ENCODE measurements at places on chromosomes 11 and 22.

GRCh38 chr22:49100773-49101172 lies 726.9 kb downstream of the BRD1 start:
- no peak for DNase-seq

GRCh38 chr11:60631944-60632343 lies 67.5 kb upstream of the MS4A8 start:
- no peak for DNase-seq

DNA sequence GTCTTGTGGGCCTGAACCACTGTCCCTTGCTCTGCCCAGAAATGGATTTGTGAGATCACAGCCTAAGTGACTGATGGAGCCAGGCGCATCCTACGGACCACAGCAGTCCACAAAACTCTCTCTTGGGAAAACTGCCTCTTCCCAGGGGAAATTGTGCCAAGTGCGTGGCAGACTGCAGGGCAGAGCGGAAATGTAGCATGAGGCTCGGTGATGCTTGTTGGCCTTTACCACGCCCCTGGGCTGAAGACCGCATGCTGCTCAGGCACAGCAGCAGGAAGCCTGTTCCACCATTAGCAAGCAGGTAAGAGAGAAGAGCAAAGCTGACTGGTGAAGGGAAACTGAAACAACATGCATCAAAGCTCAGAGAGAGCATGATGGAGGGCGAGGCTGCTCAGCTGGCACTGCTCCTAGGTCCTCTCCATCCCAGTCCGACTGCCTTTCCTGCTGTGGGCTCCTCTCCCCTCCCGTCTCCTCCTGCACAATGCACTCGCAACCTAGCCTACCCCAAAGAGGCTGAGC lies 26.5 kb upstream of the SCARF2 start:
- no peak for DNase-seq

GRCh38 chr11:107706531-107706930 lies 5.3 kb downstream of the SLN start:
- DNase-seq: no peak

GRCh38 chr22:36009085-36009484 lies 19.5 kb downstream of the RBFOX2 start:
- peak; percentile 41 for DNase-seq

- DNase-seq: no peak
These were observed 18.1 kb downstream of the DRD4 start for GRCh38 chr11:655036-655726.

DNA sequence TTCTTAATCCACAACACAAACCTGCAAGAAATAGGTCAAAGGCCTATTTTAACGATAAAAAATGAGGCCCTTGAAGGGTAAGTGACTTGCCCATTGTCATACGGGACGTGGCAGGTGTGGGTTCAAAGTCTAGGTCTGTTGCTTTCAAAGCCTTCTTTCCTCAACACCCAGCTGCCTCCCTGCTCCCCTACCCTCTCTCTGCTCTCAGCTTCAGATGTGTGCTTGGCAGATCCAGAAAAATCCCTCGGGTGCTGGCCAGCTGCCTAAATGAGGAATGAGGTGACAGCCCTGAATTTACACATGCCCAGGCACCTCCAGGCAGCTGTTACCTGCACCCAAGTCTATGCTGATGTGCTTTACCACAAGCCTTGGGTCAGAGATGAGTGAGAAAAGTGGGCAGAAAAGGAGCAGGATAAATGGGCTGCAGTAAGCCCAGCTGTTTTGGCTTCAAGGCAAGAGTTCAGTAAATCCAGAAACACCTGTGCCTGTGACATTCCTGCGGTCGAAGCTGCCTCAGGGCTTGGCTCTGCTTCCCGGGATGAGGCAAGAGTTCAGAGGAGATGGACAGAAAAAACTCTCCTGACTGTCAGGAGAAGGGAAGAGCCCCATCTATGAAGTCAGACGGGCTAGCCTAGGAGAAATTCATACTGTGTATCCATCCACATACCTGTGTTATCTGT lies 49.9 kb upstream of the LDLRAD3 start:
- no peak for DNase-seq

DNA sequence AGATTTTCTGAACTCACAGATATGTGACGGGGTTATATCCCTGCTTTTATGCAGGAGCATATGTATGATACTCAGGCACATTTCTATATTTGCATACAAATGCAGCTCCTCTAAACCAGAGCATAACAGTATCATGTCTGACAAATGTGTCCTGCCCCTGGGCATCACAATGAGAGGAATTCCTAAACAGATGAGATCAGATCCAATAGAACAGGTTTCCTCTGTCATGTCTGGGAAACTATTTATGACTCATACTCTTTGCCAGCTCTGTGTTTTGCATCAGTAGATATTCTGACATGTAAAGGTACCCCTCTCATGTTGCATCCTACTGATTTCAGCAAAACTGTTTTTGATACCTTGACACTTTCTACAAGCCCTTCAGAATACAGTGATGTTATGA lies 29.4 kb downstream of the SYT9 start:
- no peak for DNase-seq

- DNase-seq: no peak
These were observed 15.8 kb downstream of the CCND1 start for GRCh38 chr11:69656536-69657455.

- DNase-seq: no peak
These were observed 92.4 kb downstream of the KCNC1 start for GRCh38 chr11:17827006-17827405.

- no peak for DNase-seq
These were observed 27.8 kb upstream of the CCDC134 start for GRCh38 chr22:41772645-41773044.

- no peak for DNase-seq
These were observed 9.5 kb upstream of the TBC1D22A start for GRCh38 chr22:46752988-46753310.

DNA sequence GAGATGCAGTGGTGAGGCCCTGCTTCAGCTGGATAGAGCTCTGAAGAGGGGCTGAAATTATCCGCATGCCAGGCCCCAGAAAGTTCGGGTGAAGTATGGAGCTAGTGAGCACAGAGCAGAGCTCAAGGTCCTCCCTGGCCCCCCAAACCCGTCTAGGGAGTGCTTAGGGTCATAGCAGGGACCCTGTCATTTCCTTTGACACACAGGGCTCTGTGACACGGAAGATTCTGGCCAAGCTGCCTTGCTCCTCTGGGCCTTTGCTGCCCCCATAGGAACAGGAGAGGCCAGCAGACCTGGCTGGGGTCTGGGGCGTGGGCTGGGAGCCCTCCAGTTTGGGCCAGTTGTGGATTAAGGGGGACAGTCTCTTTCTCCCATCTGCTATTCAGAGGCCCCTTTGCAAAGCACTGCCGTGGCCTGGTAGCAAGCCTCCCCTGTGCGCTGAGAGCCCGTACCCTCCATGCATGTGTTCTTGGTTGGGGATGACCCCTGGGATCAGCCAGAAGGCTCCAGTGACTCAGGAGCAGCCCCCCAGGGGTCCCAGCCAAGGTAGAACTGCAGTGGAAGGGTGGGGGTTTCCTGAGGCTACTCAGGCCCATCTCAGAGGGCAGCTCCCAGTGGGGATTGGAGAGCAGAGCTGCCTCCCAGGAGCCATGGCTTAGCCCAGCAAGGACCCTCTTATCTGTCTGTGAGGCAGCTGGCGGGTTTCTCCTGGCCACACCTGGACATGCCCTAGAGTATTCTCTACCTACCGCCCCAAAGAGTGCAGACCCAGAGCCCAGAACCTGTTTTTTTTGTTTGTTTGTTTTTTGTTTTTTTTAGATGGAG lies 42.3 kb downstream of the RNF141 start:
- DNase-seq: peak; percentile 6

- DNase-seq: no peak
These were observed 21.8 kb upstream of the UPK3A start for GRCh38 chr22:45262931-45263462.
